ENCODE measurements at places on chromosomes 5 and 9.

GRCh38 chr5:165448753-165449152 is 1943.3 kb downstream of the MAT2B start:
- DNase-seq, result no peak

DNA sequence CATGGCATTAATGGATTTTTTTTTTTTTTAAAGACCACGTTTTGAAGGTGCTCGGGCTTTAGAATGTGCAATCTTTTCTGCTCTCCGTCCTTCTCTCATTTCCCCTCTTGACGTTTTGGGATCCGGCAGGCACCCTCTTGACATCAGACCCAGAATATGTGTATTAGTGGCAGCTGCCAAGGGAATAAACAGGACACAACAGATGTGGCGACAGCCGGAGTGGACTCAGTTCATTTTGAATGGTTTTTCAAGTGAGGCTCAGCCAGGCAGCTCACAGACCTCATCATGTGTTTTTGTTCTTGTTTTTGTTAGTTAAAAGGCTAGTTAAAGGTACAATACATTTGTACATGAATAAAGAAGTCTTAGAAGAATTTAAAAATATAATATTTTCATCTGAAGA is 365.0 kb upstream of the SEMA6A start:
- DNase-seq, result no peak

DNA sequence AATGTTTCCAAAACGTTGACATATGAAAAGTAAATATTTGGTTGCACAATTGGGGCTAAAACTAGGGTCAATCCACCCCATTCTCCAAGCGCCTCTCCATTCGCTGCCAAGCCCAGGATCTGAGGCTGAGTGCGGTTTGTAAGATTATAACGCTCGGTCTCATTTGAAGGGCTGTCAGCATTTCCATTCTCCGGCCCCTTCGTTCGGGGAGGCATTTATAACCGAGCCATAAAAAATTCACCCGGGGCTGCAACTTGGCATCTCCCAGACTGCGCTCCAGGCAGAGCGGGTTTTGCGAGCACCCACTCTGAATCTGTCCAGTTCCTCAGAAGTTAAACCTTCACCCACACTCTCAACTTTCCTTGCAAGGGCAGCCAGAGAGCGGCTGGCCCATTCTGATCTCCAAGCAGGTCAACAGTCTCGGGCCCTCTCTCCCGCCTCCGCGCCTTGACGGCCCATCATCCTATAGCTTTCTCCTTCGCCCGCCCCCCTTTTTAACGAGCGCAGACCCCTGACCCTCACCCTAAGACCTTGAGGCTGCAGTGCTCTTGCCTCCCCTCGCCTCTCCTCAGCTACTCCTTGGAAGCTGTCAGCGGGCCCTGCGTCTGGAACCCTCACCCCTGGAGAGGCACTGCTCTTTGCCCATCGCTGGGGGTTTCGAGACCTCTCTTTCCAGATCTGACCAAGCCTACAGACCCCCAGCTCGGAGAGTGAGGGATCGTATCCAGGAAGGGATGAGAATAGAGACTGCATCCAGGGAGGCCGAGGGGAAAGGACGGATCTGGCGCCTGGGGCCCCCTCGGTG is 1.1 kb downstream of the SLIT3 start:
- DNase-seq, result no peak

DNA sequence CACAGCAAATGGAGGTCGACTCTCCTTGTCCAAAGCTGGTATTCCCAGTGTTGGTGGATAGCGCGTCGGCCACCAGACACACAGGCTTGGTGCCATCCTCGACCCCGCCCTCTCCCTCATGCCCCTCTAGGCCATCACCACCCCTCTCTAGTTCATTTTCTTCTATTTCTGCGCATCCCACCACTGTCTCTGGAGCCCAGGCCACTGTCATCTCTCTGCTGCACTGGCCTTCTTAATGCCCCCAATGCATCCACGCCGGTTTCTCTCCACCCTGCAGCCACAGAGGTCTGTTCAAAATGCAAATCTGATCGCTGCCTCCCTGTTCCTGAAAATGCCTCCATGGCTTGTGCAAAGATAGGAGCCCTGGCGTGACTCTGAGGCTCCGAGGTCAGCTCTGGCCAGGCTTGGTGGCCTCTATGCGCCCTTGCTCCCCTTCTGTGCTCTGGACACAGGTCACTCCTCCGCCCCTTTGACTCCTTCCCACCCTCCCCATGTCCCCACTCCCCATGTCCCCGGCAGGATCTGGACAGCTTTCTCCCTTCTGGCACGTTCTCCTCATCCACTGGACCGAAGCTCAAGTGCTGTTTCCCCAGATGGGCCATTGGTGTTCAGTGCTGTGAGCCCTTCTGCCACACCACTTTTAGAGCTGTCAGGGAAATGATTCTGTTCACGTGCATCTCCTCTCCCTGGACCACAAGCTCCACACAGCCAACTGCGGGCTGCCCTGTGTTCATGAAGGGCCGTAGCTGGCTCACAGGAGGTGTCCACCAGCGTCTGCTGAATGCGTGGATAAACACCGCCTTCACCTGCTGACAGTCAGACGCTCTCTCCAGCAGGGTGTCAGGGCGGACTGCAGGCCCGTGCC is 59.5 kb upstream of the RNF130 start:
- no peak for DNase-seq

DNA sequence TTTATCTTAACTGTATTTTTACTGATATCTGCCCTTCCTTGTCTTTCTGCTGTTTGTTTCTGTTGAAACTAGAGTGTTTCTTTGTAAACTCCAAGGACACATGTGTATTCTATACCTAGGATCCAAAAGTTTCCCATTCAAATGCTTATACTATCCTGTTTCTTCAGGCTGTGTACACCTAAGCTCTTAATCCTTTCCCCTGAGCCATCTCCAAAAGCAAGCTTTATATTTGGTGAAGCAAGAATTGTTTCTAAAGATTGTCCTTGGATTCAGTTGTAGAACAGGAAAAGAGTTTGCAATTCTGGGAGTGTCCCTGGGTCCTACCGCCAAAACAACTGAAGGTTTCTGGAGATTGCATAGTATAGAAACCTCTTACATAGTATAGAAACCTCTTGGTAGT is 65.9 kb downstream of the CWC27 start:
- no peak for DNase-seq

Data from CD4-positive, alpha-beta T cell treated with Interleukin-21 for 1 hour (primary cell).